Spinal cord (tissue), 10 donors: ENCODE measurements at places on chromosomes 5 and 9.

- DNase-seq: no peak
Observed at GRCh38 chr9:20582150-20582549, 40.1 kb downstream of the MLLT3 start.

GRCh38 chr5:140292212-140293036 is 10.5 kb downstream of the PFDN1 start:
- no peak for DNase-seq

- DNase-seq: no peak
Observed at GRCh38 chr5:135678640-135679268, 100.0 kb upstream of the CXCL14 start.

DNA sequence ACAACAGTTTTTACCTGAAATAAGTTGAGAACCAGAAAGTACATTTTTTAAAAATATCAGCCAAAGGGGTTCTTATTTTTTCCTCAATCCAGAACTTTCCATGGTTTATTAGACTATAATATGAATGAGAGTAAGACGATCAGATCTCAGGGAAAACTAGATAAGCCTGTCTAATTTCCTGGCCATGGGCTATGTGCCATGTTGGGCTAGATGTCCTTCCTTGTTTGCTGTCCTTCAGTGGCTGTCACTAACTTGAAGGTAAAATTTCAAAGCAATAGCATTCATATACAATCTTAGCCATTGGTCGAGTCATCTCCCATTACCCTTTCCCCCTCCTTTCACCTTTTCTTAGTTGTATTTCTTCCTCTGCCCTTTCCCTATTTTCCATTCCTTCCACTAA is 179.5 kb upstream of the PPP1R2B start:
- no peak for DNase-seq

GRCh38 chr9:84718476-84718875 is 48.9 kb downstream of the NTRK2 start:
- DNase-seq: no peak

DNA sequence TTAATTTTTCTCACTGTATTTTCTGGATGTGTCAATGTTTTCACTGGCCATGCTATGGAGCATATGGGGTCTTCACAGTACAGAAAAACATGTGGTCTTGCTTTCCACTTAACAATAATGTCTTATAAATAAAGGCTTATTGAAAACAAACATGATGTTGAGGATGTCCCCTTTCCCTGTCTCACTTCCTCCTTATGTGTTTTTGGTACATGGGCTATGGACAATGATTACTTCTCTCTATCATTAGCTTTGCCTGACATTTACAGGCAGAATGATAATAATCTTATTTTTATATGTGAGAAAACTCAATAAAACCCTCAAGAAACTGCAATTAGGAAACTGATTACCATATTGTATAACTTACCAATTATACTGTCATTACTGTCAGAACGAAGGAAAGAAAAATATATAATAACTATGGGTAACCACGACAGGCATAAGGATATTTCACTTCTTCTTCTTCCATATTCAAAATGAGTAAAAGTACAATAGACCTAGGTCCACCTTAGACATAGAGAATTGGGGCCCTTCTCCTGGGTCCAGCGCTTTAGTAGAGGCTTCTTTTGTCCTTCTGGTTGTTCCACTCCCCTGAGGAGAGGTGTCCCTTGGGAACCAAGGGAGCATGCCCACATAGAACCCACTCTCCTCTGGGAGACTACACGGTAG is 375.0 kb downstream of the MAN2A1 start:
- DNase-seq: no peak

DNA sequence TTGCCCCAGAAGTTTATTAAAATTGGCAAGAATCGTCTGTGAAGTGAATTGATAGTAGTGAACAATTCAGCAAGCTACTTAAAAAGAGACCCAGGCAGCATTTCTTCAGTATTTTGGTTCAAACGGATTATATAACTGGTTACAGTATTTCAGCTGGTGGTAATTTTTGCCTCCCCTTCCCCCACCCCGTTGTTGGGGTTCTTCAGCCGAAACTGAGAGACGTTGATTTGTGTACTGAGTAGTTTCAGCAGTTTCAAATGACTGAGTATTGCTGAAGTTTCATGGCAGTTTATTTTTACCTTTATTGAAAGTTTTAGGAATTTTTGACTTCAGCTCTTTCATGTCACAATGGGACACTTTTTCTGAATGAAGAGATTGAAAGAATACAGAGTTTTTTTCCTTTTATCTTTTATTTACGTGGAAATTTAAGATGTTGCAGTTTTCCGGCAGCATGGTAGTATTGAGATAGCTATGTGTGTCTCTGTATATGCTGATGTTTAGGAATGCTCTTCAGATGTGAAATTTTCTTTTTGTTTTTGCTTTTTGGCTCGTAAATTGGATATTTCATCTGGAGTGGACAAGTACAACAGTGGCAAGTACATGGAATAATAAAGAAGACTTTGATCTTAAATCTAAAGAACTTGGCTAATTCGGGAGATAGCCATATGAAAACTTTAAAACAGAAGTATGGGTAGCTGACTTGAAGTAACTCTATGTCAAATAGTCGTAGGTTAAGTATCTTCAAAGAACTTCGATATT is 1.9 kb downstream of the GPBP1 start:
- DNase-seq: no peak

GRCh38 chr5:79399046-79399445 is 114.9 kb downstream of the HOMER1 start:
- DNase-seq: no peak

DNA sequence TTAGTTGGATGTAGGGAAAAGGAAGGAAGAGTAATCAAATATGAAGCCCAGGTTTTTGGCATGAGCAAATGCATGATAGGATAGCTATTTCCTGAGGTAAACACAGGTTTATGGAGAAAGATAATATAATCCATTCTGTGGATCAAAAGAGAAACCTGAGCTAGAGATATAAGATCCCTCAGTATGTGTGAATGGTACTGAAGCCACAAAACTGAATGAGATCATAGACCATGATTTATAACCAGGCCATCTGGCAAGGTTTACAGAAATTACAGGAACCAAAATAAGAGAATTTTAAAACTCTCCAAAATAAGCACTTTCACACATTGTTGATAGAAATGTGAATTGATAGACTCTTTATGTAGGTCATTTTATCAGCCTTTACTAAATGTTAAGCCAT is 28.7 kb upstream of the ECM2 start:
- DNase-seq: no peak

DNA sequence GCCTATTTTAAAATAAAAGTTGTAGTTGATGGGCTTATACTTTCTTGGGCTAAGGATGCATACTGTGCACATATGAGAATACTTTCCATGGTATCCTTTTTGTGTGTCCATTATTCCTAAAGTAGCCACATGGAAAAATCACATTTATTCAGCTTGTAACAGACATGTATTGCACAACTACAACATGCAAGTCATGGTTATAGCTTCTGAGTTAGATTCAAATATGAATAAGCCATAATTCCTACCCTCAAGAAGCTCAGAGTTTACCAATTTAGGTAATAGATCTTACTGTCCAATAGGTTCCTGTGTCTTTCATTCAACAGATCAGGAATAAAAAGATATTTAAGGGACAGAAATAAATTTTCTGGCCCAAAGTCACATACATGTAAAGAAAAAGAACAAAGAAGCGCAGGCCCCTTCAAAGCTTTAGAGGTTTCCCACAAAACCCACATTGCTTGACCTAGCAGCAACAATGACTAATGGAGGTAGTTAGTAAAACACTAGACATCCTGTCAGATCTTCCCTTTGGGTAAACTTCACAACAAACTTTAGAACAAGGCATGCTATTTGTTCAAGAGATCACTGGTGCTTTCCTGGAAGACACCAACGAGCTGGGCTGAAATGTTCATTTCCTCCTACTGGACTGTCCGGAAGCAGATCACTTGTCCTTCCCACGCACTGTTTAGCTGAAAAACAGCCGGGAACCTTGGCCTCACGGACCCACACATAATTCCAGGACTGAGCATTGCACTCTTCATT is 78.4 kb upstream of the ITGA1 start:
- DNase-seq: no peak

DNA sequence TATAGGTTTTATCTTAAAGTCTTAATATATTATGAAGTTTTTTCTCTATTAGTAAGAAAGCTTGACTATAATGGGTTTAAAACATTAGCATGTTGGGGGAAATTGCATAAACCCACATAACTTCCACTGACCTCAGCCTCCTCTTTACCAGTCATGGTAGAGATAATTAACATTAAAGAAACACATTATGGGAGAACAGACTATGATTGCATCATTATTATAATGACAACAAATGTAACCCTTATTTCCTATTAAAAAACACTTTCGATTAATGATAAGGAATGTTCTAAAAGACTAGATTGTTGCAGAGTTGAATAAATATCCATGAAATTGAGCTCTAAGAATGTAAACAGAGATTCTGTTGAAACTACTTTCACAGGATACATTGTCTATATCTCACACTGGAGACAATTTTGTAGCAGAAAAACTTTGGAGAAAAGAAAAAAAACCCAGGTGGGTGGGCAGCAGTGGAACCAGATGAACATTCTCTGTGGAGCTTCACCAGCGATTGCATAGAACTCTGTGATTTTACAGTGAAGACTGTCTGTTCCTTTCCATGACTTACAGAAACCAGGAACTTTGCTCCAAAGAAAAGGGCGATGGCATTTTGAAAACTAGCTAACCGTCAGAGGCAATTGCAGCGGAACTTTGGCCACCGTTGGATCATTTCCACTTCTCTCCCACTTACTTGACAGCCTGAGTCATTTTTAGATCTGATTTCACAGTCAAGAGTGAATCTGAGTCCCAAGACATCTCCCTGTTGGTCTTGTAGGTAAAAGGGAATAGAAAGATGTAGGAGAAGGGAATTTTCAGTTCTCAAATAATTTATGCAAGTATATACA is 21.0 kb upstream of the ERAP2 start:
- no peak for DNase-seq

DNA sequence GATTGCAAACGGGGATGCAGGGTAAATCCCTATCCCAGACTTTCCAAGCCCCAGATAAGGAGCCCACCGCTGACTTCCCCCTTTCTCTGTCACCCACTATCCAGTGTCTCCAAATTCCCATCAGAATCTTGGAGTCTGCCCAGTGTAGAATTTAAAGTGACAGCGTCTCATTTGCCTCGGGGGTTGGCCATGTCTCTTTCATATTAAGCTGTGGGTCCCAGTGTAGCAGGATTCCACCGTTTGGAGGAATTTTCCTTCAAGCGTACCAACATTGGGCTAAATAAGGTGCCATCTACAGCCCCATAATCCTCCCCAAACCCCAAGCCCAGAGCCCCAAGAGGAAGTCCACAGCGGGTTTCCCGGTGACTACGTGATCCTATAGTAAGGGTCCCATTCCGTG is 1.1 kb downstream of the BRINP1 start:
- no peak for DNase-seq

DNA sequence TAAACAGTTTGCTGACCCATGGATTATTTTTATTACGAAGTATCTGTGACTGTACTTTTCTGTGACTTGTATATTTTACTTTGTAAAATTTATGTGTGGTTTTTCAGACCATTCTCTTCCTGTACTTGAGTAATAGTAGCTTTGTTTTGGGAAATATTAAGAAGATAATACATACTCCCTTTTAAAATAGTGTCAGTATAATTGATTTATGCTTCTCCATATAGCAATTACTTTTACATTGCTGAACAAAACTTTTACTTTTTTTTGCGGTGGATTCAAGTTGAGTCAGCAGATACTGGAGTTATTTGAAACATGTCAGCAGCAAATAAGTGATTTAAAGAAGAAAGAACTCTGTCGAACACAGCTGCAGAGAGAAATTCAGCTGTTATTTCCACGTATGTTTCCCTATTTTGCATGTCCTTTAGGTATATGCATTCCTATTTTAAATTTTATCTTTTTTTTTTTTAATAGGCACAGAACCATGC is 28.4 kb downstream of the TENT2 start:
- no peak for DNase-seq

DNA sequence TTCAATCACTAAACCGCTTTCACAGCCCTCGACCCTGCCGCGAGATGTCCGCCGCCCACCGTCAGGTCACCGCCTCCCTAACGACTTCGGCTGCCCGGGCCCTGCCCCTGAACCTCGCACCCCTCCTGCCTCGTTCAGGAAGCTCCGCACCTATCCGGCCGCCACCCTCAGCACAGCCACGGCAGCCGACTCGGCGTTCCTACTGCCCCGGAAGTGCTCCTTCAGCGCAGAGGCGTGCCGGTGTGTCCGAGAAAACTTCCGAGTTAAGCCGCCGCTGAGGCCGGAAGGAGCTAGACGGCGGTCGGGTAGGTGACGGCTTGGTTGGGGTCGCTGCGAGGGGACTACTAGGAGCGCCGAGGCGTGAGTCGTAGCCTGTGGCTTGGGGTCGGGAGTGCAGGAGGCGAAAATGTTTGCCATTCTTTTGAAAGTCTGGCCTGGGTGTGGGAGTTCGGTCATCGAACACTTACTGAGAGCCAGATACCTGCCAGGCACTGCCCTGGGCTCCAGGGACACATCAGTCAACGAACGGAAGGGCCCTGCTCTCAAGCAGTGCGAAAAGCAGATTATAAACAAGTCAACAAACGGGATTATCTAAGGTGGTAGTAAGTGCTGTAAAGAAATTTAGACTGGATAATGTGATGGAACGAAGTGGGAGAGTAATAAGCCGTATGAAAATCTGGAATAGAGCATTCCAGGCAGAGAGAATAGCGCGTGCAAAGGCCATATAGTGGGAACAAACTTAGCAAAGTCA is at the start of the genes FAM114A2 and MFAP3:
Gene FAM114A2, minus strand, starts transcription at position 204 of the 751 bp plus-strand sequence. CDS start 3,957 bp downstream, outside the sequence.
Gene MFAP3, plus strand, starts transcription at position 261 of the 751 bp plus-strand sequence. CDS start 10,756 bp downstream, outside the sequence.
- DNase-seq: peak; percentile 94

- no peak for DNase-seq
Observed at GRCh38 chr5:147387109-147387508, 122.8 kb downstream of the DPYSL3 start.

GRCh38 chr5:155260798-155261197 is 247.2 kb downstream of the KIF4B start:
- DNase-seq: peak; percentile 71

DNA sequence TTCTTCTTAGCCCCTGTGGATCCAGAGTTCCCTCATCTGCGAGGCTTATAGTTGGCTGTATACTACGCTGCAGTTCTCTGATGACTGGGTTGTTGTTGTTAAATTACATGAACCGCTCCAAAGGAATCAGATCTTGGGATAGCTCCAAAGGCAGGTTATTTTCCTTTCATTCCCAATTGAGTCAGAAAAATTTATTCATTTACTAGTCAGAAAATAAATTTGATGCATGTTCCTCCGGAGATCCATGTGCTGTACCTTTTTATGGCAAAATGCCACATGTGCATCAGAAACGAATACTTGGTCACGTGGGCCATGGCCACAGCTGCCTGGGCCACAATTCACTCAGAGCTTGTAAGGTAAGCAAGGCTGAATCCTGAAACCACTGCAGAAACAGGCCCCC is 304.0 kb downstream of the NR2F1-AS1 start:
- DNase-seq: no peak

GRCh38 chr9:78590068-78590467 is 293.1 kb downstream of the PSAT1 start:
- DNase-seq: no peak

DNA sequence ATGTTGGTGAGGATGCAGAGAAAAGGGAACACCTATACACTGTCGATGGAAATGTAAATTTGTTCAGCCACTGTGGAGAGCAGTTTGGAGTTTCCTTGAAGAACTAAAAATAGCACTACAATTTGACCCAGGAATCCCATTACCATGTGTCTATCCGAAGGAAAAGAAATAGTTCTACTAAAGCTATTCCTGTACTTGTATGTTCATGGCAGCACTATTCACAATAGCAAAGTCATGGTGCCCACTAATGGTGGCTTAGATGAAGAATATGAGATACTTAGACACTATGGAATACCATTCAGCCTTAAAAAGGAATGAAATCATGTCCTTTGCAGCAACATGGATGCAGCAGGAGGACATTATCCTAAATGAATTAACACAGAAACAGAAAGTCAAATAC is 50.2 kb upstream of the CAST start:
- no peak for DNase-seq

- no peak for DNase-seq
Observed at GRCh38 chr5:137872466-137872865, 4.8 kb downstream of the MYOT start.

- DNase-seq: no peak
Observed at GRCh38 chr5:101112645-101113044, 209.6 kb upstream of the ST8SIA4 start.
